Stimulated activated CD8-positive, alpha-beta memory T cell treated with anti-CD3 and anti-CD28 coated beads, Interleukin-15, amount 100 ng/mL, for 24 hours (primary cell): ENCODE measurements at places on chromosomes 6 and 20.

DNA sequence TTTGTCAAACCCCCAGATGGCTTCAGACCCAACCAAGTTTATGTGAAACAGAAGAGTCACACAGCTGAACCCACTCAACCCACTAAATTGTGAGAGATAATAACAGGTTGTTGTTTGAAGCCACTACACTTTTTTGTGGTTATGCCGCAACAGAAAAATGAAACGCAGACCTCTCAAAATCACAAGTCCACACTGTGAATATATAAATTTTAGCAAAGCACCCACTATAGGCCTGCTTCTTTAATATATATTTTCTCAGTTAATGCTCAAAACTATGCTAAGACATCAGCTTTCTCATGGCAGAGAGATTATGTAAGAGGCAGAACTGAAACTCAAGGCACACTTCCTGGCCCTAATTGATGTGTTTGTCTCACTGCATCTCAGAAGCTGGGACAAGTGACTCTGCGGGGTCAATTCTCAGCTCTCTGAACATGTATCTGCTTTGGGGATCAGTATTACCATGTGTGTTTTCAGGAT is 27.7 kb downstream of the MAP3K5 start:
- DNase-seq: no peak

DNA sequence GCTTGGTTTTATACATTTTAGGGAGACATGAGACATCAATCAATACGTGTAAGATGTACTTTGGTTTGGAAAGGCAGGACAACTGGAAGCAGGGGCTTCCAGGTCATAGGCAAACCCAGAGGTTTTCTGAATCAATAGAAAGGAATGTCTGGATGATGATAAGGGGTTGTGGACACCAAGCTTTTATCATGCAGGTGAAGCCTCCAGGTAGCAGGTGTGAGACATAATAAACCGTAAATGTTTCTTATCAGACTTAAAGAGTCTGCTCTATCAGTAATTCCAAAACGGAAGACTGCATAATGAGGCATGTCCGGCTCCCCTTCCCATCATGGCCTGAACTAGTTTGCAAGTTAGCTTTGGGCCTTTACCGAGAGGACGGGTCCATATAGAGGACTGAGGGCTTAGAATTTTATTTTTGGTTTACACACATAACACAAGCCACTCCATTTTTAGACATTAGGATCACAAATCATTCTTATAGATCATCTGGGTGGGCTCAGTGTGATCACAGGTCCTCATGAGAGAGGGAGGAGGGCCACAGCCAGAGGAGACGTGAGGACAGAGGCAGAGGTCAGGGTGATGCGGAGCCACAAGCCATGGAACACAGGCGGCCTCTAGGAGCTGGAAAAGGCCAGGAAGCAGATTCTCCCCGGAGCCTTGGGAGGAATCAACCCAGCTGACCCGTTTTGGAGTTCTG is 10.7 kb upstream of the SERPINB9 start:
- DNase-seq: no peak

DNA sequence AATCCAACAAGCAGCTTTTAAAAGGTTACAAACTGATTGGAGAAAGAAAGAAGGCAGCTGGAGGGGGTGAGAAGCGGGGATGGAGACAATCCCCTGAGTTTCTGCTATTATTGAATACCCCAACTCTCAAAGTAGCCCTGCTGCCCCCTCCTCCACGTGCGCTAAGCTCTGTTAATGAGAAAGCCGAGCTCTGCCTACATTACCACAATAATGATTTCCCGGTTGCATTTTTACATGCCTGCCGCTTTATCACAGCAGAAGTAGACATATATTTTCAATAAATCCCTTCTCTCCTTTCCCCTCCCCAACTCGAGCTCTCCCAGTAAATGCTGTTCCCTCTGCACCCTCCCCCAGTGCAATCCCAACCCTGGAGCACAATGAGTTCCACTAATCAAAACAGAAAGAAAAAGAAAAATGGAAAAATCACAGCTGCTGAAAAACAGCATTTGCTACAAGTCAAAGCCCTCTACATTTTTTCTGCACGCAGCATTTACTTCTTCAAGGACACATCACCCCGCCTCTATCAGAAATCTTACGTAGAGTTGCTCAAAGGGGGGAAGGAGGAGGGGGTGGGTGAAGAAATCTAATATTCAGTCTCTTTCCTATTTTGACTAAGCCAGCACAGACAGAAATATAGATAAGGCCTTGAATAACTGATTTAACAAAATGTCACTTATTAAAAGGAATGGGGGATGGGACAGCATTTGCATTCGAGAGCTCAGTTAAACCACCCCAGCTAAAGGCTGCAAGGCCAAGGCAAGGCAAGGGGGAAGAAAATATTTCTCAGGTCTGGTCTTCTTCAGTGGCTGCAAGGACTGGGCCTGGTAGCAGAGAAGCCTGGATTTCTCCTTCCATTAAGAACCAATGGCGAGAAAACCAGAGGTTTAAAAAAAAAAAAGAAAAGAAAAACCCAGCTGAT is 10.7 kb downstream of the TRERF1 start:
- no peak for DNase-seq

DNA sequence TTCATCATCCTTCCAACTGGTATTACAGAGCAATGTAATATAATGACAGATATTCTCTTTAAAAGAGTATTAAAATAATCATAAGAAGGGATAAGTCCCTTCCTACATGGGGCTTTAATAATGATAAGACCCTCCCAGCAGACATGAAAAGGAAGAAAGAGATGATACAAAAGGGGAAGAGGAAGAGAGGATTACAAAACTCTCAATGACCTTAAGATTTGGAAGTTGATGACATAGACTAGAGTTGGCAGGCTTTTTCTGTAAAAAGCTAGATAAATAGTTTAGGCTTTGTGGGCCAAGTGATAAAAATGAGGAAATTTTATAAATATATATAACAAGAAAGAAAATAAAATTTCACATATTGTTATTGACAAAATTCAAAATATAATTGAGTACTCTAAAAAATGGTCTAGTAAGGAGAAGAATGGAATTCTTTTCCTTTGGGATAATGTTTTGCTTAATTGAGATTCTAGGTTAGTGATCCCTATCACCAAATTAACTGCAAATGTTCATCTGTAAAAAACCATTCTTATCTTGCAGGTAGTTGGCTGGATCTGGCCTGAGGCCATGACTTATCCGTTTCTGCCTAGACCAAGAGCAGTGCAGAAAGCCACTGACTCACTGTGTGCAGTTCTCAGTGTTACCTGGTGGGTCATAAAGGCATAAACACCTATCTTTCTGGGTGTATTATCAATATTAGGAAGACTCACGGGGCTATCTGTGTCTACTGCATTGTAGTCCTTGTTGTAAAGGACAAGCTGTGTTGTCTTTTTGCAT is 11.0 kb downstream of the RIPOR2 start:
- no peak for DNase-seq

- no peak for DNase-seq
Observed at GRCh38 chr6:35382015-35382414, 39.7 kb downstream of the PPARD start.

- no peak for DNase-seq
Observed at GRCh38 chr20:49519777-49520359, 37.4 kb upstream of the KCNB1 start.

- DNase-seq: no peak
Observed at GRCh38 chr6:49626811-49627210, 9.8 kb downstream of the RHAG start.

DNA sequence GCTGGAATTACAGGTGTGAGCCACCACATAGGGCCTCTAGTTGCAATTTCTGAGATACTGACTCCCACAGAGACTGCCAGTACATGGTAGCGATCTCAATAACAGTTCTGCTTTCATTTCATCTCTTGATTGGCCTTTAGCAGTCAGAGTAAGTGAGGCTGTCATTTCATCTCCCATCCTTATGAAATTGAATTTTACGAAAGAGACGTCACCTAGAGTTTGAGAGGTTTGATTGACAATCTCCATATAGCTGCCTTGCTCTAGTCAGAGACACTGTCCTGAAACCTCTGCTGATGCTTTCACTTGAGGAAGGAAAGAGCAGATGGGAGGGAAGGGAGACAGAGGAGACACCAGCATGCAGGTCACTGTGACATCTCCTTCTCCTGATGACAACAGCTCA is 466.1 kb downstream of the NKAIN2 start:
- no peak for DNase-seq

GRCh38 chr6:144548536-144548935 is 263.4 kb downstream of the UTRN start:
- DNase-seq: no peak

GRCh38 chr6:36577301-36577700 is 16.9 kb upstream of the SRSF3 start:
- no peak for DNase-seq
